ENCODE measurements at places on chromosomes 3 and 15.

GRCh38 chr3:124760601-124761000 is 30.3 kb downstream of the UMPS start:
- no peak for DNase-seq

DNA sequence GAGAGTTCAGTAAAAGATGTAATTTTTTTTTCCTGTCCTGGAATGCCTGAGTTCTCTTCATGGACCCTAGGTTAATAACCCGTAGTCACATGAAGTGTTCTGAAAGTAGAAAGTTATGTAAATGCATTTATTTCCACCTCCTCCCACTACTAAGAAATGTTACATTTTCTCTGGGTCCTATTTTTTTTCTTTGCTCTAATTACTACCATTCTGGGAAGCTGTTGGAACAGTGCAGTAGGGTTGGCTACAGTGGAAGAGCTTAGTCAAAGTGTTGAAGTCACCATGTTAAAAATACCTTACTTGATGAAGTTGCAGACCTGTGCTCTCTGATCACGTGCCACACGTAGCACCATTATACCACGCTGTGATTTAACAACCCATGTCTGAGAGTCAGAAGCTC is 153.8 kb upstream of the TSC22D2 start:
- no peak for DNase-seq

DNA sequence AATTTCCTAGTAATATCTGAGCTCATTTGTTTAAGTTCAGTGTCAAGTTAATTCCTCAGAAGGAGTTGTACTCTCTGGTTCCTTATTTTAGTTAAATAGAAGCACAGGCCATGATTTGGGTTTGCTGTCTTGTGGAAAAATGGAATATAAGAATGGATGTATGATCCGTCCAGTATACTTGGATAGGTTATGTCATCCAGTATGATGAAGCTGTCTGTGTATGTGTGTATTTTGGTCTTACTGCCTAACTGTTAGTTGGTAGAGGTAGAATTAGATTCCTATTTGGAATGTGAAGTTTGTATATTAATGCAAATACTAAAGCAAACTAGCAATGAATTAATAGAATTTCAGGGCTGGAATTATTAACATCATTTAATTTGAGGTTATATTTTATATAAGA is 7.9 kb downstream of the KBTBD8 start:
- DNase-seq, result no peak

GRCh38 chr3:188036375-188037194 is 117.4 kb upstream of the LPP start:
- no peak for DNase-seq

- no peak for DNase-seq
Measured at GRCh38 chr3:110736332-110736731, 335.3 kb upstream of the NECTIN3 start.

DNA sequence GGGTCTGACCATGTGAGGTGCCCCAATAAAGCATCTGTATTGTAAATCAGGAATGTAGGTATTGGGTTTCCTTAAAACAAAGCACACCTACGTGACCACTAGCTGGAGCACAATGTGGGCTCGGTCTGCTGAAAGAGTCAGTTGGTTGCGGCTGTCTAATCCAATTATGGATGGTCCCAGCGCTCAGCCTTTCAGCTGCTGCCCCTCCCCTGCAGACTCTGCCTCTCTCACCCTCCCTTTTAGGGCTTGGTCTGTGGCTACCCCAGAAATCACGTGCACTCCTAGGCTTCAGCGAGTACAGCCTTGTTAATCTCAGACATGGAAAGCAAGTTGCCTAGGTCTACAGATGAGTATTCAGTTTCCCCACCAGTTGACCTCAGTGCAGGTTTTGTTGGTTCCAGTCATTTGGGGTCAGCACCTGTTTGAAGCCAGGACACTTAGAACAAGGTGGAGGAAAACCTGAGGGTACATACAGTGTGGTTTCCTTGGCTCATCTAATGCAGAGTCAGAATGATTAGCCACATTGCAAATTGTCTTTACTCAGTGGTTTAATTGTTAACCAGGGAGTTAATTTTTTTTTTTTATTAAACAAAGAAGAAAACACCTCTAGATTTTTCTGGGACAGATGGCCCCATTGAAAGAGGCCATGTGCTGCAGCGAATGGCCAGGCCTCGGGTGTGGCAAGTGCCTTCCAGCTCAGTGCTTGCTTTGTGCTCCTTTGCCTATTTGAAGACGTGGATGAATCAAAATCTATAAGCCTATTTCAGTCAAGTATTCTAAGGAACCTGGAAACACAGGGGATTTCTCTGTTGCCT is 137.7 kb downstream of the IGF1R start:
- DNase-seq, result no peak

GRCh38 chr3:129656659-129657247 is 50.3 kb upstream of the PLXND1 start:
- DNase-seq, result no peak
